ENCODE measurements at places on chromosomes 11 and 22.
A peak's percentile ranks its signal among the peaks of the same experiment; 100 is the strongest.

DNA sequence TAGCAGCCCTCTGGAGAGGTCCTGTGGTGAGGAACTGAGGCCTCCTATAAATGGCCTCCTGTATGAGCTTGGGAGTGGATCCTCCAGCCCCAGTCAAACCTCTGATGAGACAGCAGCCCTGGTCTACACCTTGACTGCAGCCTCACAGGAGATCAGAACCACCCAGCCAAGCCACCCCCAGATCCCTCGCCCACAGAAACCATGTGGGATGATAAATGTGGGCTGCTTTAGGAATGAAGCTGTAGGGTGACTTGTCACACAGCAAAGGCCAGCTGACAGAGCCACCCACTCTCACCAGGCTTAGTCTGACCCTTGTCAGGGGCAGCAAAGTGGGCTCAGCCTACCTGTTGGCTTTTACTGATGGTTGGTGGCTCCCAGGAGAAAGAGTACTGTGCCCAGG, 6.5 kb upstream of the KCNQ1OT1 start:
- no peak for DNase-seq

GRCh38 chr22:25482868-25483639, 81.4 kb upstream of the GRK3 start:
- DNase-seq = no peak

DNA sequence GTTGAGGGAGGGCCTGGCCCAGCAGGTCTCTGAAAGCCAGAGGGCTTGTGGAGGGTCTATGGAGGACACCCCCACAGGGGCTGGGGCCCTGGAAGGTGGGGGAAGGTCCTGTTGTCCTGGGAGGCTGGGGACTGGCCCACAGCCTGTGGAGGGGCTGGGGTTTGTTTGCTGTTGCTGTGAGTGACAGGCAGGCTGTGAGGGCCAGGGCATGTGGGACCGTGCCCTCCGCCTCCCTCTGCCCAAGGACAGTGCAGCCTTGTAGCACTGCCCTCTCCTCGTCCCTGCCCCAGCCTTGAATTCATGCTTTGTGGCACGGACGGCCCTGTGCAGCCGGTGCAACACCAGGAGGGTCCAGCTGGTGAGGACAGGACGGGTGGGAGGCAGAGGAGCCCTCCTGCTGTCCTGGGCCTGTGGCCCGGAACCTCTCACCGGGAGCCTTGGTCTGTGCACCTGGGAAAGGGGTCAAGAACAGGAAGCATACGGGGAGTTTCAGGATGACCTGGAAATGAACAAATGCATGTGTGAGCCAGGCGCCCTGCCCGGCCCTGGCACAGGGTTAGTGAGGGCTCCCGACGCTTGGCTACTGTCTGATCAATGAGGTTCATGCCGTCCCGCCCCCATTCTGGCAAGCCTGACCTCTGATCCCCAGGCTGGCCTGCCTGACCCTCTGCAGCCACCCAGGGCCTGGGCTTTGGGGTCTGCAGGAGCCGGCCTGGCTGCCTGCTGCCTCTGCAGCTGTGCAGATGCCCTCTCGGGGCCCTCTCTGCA, 37.4 kb upstream of the PRODH start:
- DNase-seq = no peak

DNA sequence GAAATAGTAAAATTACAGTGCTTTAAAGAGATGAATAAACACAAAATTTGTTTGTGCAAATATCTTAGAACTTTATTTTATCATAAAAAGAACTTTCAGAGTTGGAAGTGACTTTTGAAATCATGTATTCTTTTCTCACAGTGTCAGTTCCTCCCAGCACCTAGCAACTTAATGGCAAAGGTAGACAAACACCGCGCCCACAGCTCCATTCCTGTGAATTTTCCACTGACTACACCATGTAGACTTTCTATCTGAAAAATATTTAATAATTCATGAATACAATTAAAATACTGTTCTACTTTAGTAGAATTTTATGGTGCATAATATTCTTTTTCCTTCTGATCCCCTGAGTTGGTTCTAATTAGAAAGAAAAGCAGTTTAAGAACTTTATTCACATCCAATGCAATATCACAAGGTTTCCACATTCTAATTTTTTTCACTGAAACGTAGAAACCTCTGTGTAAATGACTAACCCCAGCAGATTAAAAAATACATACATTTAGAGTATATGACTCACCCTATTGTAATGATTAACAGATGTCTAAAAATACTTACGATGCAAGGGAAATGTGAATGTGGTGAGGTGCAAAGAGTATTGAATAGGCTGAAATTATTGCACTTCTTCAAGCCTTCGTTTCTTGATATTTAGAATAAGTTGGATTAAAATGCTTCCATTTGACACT, 218.2 kb upstream of the CCDC179 start:
- peak; percentile 23 for DNase-seq

GRCh38 chr11:77287136-77287535, 14.3 kb downstream of the GDPD4 start:
- DNase-seq = no peak

DNA sequence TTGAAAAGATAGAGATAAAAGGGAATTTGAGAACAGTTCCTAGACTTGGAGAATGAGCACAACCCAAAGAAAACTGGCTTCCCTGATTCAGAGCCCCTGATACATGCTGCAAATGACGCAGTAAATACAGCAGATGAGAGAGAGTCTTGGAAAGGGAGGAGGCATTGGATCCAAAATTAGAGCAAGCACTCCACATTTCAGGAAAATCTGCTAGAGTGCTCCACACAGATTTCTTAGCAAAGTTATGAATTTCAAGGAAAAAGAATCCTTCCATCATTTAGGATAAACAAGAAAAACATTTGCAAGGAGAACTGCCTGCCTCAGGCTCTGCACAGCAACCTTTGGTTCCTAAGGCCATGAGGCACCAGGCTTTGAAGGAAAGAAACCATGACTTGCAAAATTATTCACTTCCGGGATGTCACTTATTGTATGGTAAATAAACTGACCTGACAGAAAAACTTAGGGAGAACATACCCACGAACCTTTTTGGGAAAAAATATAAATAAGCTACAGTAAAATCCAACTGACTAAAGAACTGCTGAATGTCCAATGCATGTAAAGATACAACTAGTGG, 89.8 kb upstream of the RTL6 start:
- DNase-seq = no peak

GRCh38 chr11:73194593-73194992, 23.5 kb upstream of the P2RY2 start:
- DNase-seq = peak; percentile 93

DNA sequence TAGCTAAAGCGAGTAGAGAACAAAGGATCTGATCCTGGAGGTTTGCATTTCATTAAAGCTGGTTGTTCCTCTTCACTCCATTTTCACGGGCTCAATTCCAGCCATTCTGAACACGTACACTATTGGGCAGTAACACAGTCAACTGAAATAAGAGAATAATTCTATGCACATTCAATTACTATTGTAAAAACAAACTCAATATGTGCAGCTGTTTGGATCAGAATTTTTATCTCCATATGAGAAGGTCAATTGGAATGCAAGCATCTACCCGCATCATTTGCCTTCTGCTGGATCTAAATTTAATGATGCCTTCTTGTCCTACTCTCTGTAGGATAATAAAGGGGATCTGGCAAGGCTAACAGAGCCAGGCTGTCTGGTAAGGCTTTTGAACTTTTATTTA, 562.8 kb upstream of the CCDC179 start:
- DNase-seq = no peak

- DNase-seq = no peak
Observed at GRCh38 chr22:35341090-35341874, 39.6 kb upstream of the HMOX1 start.

DNA sequence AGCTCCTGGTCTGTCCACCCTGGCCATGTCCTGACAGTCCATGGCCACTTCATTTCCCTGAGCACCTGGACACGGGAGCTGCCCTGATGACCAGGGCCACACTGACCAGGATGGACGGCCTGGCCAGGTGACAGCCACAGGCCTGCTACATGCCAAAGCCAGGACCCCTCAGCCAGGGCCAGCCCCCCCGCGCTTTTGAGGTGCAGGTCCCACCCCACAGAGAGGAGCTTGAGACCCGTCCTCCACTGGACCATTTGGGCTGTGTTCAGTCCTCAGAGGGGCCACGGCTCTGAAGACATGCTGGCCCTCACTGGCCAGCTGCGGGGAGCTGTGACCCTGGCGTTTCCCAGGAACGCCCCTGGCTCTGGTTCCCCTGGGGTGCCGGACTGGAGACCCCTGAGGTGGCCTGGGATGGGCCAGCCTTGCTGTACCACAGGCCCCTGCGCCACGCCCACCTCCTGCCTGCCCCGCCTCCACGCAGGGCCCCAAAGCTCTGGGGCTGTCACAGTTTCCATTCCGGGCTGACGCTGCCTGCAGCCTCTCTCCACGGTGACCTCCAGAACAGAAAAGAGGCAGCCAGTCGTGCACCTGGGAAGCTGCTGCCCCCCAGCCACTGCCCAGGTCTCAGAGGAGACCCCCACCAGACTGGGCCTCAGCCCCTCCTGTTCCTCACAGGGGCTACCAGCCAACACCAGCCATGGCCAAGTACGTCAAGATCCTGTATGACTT, 18.2 kb downstream of the EPS8L2 start:
- DNase-seq = no peak

GRCh38 chr11:13205486-13205885, 72.1 kb upstream of the BMAL1 start:
- no peak for DNase-seq

GRCh38 chr11:396948-397548, 3.0 kb downstream of the PKP3 start:
- no peak for DNase-seq

GRCh38 chr11:113113801-113114704, 152.8 kb downstream of the NCAM1 start:
- DNase-seq = peak; percentile 60

GRCh38 chr11:8917157-8917825, 6.3 kb downstream of the AKIP1 start:
- DNase-seq = peak; percentile 51

DNA sequence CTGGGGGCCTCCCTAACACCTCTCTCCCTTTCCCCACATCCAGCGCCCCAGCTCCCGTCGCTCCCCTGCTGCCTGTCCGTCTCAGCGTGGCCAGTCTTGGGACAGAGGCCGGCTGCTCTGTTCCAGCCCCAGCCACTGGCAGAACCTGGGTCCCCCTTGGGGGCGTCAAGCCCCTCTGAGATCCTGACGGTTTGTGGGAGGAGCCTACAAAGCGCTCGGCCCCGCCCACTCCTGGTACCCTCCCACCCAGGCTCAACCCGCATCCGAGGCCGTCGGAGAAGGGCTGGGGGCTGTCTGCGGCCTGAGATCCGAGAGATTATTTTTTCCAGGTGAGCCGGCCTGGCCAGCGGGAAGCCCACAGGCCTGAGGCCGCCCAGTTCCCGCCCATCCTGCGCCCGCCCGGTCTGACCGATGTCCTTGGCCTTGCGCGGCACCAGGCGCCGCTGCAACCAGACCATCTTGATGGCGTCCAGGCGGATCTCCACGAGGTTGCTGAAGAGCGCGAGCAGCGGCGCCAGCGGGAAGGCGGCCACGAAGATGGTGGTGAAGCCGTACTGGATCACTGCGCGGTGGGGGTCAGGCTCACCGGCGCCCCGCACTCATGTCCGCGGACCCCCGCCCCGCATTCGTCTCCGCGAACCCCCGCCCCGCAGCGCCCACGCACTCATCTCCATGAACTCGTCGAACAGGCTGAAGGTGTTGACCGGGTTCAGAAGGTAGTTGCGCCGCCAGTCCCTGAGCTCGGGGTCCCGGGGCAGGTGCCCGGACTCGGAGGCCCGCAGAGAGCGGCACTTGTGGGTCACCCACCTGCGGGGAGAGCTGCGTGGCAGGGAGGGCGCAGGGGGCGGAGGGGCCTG, 5.5 kb upstream of the SIGIRR start:
- DNase-seq = no peak

- DNase-seq = no peak
Observed at GRCh38 chr11:70111269-70112016, 33.3 kb downstream of the ANO1 start.

DNA sequence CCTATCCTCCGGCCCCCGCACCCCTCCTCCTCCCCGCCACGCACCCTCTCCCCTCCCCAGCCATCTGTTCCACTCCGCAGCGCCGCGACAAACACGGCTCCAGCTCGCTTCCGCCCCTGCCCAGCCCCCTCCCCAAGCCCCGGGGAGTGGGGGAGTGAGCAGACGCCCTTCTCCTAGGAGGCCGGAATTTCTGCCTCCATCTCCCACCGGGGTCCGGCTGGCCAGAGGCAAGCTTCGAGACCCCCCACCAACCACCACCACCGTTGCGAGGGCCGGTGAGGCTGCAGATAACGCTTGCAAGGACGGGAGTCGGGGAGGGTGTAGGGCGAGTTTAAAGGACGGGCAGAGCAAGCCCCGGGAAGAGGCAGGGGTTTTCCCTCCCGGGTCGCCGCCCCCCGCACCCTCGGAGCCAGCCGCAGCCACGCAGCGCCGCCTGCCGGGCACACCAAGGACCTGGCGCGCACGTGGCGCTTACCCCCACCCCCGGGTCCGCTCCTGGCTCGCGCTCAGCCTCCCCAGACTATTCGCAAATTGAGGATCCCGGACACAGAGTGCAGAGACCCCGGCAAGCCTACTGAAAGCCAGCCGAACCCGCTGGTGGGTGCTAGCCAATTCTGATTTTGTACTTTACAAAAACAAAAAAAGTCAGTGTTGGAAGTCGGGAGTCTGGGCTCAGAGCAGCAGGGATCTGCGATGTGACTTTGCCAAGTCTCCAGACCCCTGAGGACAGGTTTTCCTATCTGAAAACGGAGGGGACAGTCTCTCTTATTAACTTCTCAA, 22.6 kb downstream of the RTN4RL2 start:
- DNase-seq = peak; percentile 36
